ENCODE measurements at places on chromosomes 4 and X.
A peak's percentile ranks its signal among the peaks of the same experiment; 100 is the strongest.

DNA sequence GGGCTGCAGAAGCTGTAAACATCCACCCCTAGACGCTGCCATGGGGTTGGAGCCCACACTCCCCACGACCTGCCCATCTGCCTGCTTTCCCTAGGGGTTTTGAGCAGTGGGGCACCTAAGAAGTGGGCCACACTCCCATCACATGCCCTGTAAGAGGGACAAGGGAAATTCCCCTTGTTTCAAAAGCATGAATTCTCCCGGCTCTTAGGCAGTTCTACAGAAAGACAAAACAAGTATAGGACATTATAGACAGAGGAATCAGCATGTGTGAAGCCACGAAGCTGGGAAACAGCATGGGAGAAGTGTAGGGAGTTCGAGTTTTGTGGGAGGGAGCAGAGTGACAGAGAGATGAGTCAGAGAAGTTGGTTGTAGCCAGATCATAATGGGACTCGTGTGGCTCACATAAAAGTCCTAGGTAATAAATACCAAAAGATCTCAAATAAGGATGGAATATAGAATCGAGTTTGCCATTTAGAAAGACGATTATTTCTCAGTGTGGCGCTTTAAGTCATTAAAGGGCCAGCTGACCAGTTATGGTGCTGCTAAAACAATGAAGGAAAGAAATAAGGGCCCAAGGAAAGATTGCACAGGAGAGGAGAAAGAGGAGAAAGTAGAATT is 23.9 kb downstream of the APOO start:
- DNase-seq = no peak

DNA sequence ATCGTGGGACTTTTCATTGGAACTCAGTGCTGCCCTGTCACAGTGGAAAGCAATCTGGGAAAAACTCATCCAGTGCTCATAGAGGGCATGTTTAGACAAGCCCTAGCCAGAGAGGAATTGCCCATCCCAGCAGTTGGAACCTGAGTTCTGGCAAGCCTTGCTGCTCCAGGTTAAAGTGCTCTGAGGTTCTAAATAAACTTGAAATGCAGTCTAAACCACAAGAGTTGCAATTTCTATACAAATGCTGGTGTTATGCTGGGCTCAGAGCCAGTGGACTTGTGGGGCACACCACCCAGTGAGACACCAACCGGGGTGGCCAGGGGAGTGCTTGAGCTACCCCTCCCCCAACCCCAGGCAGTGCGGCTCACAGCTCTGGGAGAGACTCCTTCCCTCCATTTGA is 142.8 kb upstream of the PPP1R2C start:
- no peak for DNase-seq

GRCh38 chr4:44722001-44722400 is 4.4 kb downstream of the GNPDA2 start:
- DNase-seq = no peak

DNA sequence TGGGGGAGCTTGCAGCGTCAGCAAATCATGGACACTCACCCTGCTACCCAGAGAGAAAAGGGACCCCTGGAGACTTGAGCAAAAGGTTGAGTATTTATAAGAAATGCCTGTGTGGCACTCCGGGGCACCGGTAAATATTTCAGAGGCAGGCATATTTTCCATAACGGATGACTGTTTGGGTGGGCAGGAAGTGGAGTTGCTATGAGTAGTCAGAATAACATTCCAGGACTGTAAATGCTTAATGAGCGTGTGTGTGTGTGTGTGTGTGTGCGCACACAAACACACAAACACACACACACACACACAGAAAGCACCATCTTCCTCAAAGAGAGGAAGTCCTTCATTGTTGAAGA is 74.6 kb downstream of the MXRA5 start:
- no peak for DNase-seq

- DNase-seq = no peak
Observed at GRCh38 chrX:20913760-20914159, 460.5 kb upstream of the CNKSR2 start.

- DNase-seq = no peak
Observed at GRCh38 chrX:82648062-82648461, 860.0 kb upstream of the POU3F4 start.

- DNase-seq = no peak
Observed at GRCh38 chr4:17933126-17933525, 88.4 kb downstream of the LCORL start.

DNA sequence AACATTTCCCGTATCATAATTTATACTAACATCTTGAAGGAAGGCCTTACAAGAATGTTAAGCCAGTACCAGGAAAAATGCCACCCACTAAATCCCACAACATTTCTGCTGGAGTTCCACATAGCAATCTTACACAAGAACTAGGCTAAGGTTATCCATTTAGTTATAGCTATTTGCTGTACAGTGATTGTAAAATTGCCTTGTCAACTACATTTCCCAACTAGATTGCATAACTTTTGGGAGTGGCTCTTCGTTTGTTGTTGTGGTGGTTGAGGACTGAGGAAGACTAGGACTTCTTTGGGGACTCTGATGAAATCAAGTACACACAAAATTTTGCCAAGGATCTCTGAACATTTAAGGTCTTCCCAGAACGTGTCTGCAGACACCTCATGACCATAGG is 8.0 kb downstream of the IBSP start:
- DNase-seq = no peak

DNA sequence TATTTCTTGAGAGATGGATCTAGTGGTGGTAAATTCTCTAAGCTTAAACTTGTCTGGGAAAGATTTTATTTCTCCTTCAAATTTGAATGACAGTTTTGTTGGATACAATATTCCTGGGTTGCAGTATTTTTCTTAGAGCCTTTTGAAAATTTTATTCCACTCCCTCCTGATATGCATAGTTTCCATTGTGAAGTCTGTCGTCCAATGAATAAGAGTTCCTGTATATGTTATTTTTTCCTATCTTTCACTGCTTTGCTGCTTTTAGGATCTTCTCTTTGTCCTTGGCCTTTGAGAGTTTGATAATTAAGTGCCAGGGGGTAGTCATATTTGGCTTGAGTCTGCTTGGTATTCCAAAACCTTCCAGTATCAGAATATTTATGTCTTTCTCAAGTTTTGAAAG is 1156.4 kb upstream of the AGA start:
- no peak for DNase-seq

DNA sequence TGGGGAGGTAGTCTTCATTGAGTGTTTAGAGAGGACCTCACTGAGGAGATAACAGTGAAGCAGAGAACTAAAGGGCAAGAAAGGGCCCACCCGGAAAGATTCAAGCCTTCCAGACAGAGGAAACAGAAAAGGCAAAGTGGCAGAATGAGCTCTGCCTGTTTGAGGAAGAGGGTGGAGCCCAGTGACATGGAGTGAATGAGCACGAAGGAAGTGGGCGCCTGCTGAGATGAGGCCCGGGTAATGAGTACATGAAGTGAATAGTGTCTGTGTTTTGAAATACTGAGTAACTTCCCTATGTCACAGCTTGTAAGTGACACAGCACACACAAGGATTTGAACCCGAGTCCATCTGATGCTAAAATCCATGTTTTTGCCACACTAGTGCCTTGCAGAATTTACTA is 32.5 kb upstream of the TLR2 start:
- peak; percentile 96 for DNase-seq

DNA sequence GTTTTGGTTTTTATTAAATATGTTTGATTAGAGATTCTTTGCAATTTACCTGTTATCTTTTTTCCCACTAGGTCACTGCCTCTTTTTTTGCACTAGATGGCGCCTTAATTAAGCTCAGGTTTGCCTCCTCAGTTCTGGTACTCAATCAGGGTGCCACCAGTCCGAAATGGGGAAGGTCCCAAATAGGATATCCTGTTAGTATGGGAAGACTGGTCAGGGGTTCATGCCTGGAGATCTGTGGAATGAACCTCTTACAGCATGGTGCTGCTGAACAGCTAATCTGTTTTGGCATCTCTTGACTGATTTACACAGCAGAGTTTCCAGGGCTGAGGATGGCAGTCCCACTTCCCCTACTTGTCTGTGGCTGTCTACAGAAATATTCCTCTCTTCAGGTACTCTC is 24.2 kb upstream of the VSIG1 start:
- peak; percentile 0 for DNase-seq

DNA sequence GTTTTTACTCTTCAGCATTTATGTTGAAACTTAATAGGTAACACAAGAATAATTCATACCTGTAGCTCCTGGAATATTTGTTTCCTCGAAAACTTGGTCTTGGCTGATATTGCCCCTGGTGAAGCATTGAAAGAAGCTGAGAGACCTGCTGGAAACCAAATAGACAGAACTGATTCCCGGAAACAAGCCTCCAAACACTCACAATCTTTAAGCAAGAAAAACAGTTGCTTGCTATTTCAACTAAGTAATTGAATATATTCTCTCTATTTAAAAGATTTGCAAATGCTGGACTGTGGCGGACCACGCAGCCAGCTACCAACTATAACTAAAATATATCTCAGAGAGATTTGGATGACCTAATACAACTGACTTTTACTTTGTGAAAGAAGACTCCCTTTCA is 3.6 kb downstream of the PCDH18 start:
- no peak for DNase-seq

DNA sequence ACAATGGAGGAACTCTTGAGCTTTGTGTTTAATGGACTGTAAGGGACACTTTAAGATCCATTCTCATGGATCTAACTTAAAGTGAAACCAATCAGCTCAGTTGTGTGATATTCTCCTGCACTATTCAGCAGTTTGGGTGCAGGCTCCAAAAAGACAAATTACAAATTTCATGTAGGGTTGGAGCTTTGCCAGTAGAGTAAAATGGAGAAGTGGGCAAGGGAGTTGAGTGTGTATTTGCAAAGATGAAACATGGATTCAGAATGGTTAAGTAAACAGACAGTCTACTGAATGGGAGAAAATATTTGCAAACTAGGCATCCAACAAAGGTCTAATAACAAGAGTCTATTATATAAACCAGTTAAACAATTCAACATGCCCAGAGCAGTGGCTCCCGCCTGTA is 21.2 kb upstream of the MID2 start:
- no peak for DNase-seq

GRCh38 chr4:153564630-153565525 is 98.7 kb downstream of the TMEM131L start:
- DNase-seq = no peak

GRCh38 chr4:154427149-154427548 is 64.5 kb downstream of the DCHS2 start:
- no peak for DNase-seq

- DNase-seq = no peak
Observed at GRCh38 chr4:109554971-109555370, 5.1 kb upstream of the MCUB start.

GRCh38 chr4:11628093-11628725 is 199.5 kb upstream of the HS3ST1 start:
- DNase-seq = no peak

GRCh38 chr4:88865046-88865445 is 167.4 kb upstream of the NAP1L5 start:
- no peak for DNase-seq

GRCh38 chrX:120205816-120206753 is 44.5 kb upstream of the ZBTB33 start:
- DNase-seq = no peak

- no peak for DNase-seq
Observed at GRCh38 chr4:104677116-104677515, 182.4 kb upstream of the CXXC4 start.

GRCh38 chr4:63678358-63678931 is 730.8 kb downstream of the TECRL start:
- DNase-seq = no peak

DNA sequence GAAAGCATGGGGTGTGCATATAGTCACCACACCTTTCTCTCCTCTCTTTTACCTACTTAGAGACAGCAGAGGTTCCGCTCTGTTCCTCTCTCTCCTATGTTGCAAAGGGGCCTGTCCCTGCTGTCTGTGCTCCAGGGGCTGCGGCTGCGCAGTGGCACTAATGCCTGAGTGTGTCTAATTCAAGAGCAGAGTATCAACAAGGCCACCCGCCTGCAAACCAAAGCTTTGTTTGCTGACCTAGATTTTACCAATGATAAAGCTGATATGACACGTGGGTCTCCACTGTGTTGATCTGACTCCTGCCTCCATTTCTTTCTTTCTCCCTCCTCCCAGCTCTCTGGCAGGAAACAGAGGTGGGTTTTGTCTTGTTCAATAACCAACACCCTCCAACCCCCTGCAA is 74.9 kb downstream of the NSG1 start:
- no peak for DNase-seq

DNA sequence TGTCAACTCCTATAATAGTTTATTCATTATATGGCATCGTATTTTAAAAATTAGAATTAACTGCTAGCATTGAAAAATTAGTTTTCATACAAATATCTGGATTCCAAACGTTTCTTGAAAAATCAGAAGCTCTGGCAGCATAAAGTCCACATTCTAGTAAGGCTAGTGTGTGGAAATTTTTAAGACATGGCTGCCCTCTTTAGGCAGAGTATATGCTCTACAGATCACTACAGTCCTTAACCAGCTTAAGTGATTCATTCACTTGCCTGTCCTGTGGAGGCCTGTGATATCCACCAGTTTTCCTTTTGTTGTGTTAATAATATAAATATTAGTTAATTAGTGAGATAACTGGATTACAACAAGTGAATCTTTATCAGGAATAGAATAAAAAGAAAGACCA is 287.2 kb downstream of the OPHN1 start:
- peak; percentile 6 for DNase-seq

DNA sequence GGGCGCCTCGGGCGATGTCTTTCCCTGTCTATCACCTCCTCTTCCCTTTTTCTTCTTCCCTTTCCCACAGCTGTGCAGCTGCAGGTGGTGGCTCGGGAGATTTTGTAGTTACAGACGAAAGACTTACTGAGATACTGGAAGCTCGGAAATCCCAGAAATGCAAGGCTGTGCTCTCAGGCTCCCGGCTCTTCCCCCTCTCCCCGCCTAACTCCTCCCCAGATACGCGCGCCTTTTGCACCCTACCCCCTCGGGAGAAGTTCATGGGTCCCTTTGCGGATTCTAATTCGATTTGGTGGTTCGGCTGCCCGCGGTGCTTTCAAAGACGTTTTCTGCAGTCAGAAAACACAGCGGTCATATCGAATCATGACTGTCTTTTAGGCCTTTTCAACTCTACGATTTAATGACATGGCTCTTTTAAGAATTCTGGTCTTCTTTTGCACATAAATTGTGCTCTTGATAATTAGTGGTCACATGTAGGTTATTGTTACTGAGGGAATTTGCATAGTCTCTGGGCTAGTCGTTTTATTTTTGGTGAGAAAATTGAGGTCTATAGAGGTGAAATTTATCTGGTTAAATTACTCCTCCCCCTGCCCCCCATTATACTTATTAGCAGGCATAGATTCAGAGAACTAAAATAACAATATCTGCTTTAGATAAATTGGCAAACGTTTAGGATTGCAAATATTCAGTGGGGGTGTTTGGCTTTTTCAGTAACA is 1.6 kb downstream of the SEPTIN11 start:
- DNase-seq = no peak

DNA sequence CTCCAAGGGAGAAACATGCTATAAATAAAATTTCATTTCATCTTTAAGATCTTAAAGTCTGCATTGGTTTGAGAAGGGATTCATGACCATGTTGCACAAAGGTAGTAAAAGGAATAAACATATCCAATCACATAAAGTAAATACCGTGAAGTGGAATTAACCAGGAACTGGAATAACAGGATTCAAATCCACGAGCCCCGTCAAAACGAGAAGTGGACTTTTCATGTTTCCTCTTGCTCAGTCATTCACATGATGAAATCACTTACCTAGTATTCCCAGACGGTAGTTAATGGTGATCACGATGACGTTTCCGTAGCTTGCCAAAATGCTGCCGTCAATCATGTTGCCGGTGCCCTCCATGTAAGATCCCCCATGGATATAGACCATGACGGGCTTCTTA is 199.7 kb downstream of the NLGN4X start:
- no peak for DNase-seq
